T-helper 1 cell (primary cell): ENCODE measurements at places on chromosomes 3 and 15.

GRCh38 chr3:108124337-108125152 lies 33.7 kb upstream of the CD47 start:
- peak; percentile 85 for DNase-seq

- no peak for DNase-seq
Measured at GRCh38 chr3:182913889-182914288, 66.4 kb downstream of the DCUN1D1 start.

DNA sequence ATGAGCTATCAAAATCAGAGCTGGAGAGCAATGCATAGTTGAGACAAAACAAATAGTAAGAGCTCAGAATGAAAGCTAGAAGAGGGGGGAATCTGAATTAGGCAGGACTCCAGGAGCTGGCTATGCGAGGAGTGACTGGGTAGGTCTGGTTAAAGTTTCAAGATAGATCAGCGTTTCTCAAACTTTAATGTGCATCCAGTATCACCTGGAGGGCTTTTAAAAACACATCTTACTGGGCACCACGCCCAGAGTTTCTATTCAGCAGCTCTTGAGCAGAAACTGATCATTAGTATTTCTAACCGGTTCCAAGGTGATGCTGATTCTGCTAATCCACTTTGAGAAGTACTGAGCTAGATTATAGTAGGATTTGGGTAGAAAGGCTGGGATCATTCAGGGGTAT lies 96.2 kb upstream of the ACP3 start:
- DNase-seq: no peak

GRCh38 chr3:42655331-42655888 lies 1.9 kb downstream of the ZBTB47 start:
- no peak for DNase-seq

DNA sequence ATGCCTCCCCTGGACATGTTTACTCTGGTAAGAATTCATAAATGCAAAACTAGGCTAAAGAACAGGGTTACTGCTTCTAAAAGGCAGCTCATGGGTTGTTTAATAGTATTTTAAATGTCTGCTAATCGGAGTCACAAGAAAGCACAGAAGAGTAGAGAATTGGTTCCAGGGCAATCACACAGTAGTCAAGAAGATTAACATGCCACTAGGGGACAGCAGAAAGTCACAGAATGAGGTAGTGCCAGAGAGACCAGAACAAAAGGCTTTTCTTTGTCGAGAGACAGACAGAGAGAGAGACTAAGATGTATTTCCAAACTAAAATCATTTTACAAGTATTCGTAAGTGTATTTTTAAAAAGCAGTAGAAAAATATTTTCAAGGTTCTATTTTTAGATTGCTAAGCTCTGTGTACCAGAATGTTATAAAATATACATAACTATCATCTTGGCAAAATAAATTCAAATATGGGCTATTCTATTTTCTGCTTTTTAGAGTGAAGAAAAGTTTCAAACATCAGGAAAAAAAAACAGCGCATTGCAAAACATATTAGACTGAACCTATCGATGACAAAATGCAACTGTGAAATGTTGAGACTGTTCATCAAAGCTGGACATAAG lies 78.3 kb upstream of the CDIN1 start:
- no peak for DNase-seq

DNA sequence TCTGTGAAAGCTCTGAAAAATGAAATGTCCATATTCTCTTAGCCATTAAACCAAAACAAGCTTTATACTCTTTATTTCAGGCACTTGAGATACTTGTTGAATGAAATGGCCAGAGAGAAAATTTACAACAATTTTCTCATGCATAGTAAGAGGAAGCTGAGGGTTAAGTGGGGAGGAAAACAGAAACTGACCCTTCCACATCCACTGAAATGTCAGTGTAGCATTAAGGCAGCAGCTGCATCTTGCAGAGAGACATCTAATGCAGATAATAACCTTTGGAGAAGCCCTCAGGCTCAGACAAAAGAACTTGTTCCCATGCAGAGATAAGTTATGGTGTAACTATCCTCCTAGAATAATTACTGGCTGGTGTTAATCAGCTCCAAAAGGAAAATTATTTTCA lies 34.0 kb downstream of the ZDHHC23 start:
- DNase-seq: no peak

GRCh38 chr3:43790060-43790459 lies 99.3 kb downstream of the ABHD5 start:
- DNase-seq: no peak

- no peak for DNase-seq
Measured at GRCh38 chr3:49582177-49582576, 27.9 kb downstream of the BSN start.
